ENCODE measurements at places on chromosomes 1 and 21.

DNA sequence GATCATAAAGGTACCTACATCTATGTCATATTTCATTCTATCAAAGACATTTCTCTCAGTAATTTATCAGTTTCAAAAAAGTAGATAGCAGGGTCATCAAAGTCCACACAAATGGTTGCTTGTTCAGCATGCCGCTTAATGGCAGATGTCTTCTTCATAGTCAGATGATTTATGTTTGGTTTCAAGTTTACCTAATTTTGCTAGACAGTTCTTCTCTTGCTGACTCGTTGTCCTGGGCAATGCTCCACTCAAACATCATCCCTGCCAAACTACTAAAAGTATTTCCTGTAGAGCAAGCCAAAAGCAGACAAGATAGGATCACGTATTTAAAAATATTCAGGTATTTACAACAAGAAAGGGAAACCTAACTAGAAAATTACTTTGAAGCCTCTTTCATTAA lies 13.6 kb downstream of the NUP210L start:
- no peak for DNase-seq

GRCh38 chr1:114260805-114261484 lies 107.3 kb upstream of the SYT6 start:
- no peak for DNase-seq

DNA sequence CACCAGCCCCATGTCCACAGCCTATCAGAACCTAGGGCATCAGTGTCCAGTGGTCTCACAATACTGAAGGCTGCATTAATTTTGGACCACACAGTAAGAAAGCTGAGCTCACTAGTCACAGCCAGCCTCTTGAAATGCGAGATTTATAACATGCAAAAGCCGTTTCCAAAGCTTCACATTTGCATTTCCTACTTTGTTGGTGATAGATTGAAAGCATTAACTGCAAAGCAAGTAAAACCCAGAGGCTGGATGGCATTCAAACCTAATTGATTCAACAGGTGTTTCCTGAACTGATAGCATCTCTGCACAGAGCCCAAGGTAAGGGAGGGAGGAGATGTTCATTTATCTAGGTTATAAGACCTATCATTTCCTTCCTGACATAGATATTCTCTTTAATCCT lies 410.1 kb downstream of the OMA1 start:
- DNase-seq: no peak

DNA sequence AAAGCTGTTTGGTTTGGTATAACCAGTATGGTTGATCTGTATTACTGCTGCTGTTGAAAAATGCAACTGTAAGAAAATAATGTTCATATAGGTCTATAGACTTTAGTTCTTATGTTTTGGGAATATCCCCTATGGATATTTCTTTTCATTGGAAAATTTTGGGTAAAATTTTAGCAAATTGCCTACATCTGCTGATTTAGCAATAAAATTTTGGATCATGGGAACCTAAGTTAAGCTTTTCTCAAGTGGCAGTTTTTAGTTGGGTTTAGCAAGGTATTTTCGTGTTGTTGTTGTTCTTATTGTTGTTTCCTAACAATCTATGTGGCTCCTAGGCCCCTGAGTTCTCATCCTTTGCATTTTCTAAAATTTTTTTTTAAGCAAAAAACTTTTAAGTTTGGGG lies 167.1 kb downstream of the PHTF1 start:
- DNase-seq: no peak

DNA sequence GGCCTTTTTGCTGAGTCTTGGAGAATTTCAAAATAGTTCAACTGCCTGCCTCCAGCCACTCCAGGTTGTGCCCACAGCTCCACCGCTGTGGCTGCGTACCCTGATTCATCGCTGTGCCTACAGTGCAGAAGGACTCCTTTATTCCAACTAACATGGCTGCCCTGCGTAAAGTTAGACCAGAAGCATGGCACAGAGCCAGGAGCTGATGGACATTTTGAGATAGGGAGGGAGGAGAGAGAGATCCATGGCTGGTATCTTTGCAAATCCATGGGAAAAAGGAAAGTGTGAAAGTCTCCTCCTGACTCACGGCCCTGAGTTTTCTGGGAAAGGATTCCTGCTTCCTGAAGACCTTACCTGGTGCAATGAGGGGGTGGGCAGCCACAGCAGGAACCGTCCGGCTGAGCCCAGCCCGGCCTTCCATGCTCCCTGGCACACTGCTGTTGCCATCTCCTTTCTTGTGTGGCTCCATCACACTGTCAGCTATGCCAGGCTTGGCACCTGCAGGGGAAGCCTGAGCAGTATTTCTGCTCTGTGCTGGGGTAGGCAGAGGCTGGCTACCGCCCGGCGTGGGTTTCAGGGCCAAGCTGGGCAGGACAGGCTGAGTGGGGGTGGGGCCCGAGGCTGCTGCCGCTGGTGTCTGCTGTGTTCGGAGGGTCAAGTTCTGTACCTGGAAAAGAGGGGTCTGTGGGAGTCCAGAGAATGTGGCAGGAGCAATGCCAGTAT lies 46.0 kb upstream of the A3GALT2 start:
- DNase-seq: no peak

DNA sequence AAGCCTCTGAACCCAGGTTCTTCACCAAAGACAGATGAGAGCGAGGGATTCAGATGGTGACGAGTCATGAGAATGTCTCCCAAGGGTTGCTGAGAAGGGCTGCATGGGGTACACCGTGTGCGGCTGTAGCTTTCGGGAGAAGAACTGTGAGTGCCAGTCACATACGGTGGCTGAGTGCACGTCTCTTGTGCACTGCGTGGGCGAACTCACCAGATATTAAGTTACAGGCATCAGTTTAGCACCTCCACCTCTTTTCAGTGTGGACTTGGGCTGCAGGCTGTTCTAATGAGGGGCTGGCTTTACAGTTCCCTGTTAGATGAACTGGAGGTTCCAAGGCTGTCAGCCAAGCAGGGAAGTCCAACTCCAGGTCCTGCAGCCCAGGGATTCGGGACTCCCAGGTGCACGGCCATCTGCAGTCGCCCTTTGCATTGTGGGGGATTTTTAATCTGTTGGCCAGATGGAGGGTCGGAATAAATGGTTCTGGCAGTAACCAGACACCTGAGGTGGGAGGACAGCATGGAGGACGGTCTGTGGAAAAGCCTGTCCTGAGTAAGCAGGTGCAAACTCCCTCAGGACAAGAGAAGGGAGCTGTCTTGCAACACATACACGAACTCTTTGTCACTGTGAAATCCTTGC lies 26.5 kb upstream of the AVPR1B start:
- peak; percentile 11 for DNase-seq

- DNase-seq: peak; percentile 100
Observed at GRCh38 chr21:37366482-37367316, at the start of gene DYRK1A. DYRK1A (plus strand) TSS chr21:37366773; CDS start chr21:37420375, 53,602 bp downstream.

- no peak for DNase-seq
Observed at GRCh38 chr1:209509039-209509438, 74.5 kb upstream of the CAMK1G start.

- DNase-seq: peak; percentile 79
Observed at GRCh38 chr1:10399444-10399941, 629 bp downstream of the PGD start.

DNA sequence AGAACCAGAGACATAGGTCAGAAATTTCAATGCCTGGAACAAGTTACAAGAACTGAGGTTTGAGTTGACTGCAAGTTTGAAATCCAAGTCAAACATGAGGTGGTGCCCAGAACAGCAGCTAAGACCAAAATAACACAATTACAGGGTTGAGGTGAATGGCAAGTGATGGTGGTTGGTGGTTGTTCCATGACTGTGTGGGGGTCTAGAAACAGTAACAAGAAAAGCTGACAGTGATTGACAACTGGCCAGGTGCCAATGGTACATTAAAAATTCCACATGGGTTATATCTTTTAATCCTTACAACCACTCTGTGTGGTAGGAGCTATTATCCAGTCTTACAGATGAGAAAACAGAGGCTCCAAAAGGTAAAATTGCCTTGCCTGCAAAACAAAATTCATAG lies 32.0 kb downstream of the RIMS3 start:
- no peak for DNase-seq

DNA sequence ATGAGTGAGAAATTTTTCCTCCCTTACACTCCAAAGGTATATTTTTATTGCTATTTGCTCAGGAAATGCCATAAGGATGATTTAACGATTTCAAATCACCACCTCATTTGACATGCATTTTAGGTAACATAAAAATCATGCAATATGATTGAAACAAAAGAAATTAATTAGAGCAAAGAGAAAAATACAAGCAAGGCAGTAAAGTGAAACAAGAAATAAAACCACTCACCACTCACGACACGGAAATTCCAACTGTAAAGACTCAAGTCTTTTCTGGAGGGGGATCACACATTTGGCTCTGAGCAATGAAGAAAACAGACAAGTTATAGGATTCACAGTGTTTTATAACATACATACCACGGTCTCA lies 86.8 kb upstream of the ARHGAP29 start:
- no peak for DNase-seq

DNA sequence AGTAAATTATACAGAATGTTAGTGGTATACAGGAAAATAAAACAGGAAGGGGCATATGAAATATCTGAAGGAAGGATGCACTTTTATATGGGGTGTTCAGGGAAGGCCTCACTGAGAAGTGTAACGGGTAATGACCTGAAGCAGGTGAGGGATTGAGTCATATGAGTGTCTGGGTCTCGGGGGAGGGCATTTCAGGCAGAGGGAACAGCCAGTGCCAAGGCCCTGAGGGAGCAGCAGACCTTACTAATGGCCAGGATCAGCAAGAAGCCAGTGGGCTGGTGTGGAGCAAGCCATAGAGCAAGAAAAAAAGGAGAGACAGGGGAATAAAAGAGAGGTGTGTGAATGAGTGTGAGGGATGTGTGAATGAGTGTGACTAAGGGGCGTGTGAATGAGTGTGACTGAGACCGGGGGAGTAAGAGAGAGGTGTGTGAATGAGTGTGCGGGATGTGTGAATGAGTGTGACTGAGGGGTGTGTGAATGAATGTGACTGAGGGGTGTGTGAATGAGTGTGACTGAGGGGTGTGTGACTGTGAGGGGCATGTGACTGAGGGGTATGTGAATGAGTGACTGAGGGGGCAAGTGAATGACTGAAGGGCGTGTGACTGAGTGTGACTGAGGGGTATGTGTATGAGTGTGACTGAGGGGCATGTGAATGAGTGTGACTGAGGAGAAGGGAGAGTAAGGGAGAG lies 107.2 kb downstream of the GLIS1 start:
- DNase-seq: no peak

DNA sequence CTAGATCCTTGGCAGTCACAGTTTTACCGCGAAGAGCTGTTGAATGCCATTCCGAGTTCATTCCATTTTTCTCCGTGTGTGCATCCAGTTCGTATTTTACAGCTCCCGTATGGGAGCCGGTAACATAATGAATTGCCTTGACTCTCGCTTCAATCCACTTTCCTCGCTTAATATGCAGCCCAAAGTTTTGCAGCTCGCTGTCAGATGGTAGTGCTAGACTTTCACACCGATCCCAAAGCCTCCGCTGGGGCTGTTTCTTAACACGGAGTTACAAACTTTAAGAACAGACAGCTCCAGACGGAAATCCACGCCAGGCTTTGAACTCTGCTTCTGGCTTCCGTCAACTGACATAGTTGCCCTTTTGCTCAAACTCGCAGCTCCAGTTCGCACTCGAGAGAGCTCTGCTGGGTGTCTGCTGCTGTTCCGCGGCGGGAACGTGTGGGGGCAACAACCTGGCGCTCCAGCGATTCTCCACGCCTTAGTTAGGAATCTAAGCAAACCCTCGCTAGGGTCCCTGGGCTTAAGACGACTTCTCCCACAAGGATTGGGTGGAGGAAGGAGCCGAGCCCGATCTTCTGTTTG lies 3.5 kb upstream of the ARID1A start:
- DNase-seq: peak; percentile 96

DNA sequence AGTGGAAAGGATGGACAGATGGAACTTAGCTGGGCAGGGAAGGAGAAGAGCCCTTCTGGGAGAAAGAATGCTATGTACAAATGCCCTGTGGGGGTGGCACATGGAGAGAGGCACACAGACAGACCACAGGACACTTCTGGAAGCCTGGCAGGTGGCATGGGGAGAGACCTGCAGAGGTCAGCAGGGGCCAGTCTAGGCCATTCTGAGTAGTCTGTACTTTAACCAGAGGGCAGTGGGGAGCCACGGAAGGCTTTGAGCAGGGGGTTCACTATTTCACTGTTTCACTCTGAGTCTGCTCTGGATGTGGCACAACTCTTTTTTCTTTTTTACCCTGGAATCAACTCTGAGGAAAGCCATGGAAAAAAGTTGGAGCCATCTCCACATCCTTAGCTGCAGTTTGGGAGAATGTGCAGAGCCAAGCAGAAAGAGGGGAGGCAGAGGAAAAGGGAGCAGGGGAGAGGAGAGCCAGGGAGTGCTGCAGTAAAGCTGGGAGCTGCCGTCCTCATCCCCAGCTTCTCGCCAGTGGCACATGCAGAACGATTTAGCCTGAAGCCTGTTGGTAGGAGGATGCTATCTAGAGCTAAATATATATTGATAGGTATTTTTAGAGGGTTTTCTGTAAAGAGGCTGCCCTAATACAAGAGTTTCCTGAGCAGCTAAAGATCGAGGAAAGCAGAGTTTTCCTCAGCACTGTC lies 34.0 kb downstream of the CACNA1E start:
- no peak for DNase-seq

DNA sequence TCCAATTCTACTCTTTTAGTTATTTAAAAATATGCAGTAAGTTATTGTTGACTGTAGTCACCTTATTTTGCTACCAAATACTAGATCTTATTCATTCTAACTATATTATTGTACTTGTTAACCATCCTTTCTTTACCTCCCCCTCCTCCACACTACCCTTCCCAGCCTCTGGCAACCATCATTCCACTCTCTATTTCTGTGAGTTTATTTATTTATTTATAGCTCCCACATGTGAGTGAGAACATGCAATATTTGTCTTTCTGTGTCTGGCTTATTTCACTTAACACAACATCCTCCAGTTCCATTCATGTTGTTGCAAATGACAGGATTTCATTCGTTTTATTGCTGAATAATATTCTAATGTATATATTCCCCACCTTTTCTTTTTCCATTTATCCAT lies 115.8 kb downstream of the TSEN15 start:
- DNase-seq: no peak

DNA sequence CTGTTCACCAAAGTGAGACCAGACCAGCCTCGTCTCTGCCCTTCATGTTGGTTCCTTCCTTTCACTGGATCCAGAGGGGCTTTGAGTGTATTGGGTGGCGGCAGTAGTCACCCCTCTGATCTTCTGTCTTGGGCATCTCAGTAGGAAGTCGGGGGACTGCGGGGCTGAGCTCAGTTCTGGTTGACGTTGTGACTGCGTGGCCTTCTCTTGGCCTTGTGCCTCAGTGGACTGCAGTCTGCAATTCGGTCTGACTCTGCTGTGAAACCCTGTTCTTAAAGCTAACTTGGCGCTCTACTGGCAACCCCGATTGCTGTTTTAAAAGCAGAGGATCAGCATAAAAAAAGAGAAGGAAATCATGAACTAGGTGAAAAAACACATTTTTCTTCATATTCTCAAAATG lies 56.7 kb downstream of the SLC37A1 start:
- no peak for DNase-seq

GRCh38 chr1:222250376-222250775 lies 297.5 kb downstream of the HHIPL2 start:
- peak; percentile 11 for DNase-seq

GRCh38 chr1:95927061-95927460 lies 693.1 kb downstream of the RWDD3 start:
- DNase-seq: peak; percentile 10
